ENCODE measurements at places on chromosomes 1 and 21.

DNA sequence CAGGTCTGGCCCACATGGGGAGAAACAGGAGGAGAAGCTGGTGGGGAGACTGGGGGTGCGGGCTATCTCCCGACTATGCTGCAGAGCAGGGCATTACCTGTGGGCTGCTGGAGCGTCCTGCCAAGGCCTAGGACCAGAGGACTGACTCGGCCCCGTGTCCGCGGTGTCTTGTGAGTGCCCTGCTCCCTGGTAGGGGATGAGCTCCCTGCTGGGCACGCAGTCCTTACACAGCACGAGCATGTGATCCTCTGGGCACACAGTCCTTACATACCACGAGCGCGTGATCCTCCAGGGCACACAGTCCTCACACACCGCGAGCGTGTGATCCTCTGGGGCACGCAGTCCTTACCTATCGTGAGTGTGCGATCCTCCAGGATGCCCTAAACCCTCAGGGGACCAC, 31.8 kb upstream of the CSF3R start:
- no peak for DNase-seq

GRCh38 chr1:107244709-107245500, 104.1 kb downstream of the NTNG1 start:
- no peak for DNase-seq

- DNase-seq: no peak
Observed at GRCh38 chr1:37983546-37983945, 6.3 kb downstream of the SF3A3 start.

GRCh38 chr1:180219776-180220175, 10.3 kb upstream of the LHX4 start:
- no peak for DNase-seq

DNA sequence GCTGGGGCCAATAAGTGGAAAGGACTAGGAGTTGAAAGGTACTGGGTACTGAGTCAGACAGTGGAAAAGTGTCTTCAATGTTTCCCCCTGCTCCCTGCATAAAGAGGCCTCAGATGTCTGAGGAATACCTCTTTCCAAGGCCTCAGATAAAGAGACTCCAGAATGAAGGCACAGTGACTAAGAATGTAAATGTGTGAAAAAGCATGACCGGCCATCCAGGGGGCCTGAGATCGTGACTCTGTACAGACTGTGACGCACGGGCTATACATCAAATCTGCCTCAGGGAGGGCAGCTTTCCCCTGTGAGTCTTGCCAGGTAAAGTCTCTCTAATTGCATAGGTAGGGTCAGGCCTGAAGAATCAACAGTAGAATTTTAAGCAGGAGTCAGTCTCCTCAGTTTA, 1690.5 kb downstream of the KCNT2 start:
- no peak for DNase-seq

DNA sequence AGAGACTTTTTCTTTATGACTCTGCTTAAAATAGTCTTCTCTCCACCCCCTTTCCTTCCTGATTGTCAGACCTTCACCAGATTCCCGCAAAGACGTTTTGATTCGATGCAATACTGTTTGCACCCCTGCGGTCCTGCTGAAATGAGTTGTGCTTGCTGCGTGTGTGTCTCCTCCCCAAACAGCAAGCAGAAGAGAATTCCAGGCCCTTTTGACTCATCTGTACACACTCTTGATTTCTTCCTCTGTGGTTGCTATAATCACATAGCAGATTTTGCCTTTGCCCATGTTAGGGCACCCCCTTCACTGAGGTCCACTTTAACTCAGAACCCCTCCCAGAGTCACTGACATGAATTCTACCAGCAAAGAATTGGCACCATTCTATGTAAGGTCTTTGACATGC, 136.5 kb downstream of the ZZZ3 start:
- DNase-seq: peak; percentile 69

DNA sequence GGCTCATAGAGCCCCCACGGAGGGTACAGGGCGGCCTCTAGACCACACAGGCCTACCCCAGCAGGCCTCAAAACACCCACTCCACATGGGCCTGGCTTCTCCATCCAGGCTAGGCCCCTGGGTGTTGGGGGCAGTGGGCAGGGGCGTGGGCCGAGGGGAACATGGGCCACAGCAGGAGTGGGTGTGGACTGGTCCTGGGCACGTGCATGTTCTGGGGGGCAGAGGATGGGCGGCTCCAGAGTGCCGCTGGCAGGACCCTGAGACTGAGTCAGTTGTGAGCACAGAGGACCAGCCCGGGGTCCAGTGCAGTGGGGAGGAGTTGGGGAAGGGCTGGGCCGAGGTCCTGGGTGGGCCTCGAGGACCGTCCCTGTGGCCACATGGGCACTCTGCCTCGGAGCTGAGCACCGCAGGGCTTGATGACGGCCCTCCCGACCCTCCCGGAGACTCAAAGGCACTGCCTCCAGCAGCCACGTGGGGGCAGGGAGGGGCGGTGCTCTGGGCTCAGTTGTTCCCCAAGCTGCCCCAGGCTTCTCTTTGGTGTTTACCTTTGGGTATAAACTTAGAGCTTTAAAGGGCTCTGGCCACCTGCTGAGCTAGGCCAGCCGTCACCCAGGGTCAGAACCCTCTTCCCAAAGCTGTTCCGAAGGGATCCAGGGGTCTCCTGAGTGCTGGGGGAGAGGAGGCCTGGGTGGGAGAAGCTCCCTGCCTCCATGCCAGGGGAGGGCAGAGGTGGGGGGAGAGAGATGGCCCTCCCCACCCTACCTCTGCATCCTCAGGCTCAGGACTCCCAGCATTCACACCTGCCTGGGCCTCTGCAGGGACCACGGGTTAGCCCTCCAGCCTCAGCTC, 79.9 kb downstream of the MORN1 start:
- peak; percentile 79 for DNase-seq

GRCh38 chr1:228004331-228004855, 2.4 kb upstream of the WNT3A start:
- peak; percentile 43 for DNase-seq

Measured in GM23248 (cell line).